ENCODE measurements at places on chromosomes 3 and 15.

GRCh38 chr3:177427540-177427939 is 230.3 kb upstream of the TBL1XR1 start:
- DNase-seq, result no peak

DNA sequence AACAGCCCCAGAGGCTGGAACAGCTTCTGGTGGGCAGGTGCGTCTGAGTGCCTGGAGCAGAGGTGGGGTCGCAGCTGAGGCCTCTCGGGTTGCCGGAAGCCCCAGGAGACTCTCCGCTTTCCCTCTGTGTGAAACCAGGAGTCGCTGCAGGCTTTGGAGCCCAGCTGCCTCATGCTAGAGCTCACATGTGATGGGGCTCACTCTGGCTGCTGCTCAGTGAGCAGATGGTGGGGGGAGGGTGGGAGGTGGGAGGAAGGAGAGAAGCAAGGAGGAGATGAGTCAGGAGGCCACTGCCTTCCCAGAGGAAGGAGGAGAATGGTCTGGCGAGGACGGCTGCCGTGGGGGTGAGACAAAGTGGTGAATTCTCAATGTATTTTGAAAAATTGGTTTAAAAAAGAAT is 290.1 kb upstream of the CHRNA7 start:
- DNase-seq, result no peak

GRCh38 chr15:88828791-88829190 is 25.6 kb downstream of the ACAN start:
- DNase-seq, result no peak

DNA sequence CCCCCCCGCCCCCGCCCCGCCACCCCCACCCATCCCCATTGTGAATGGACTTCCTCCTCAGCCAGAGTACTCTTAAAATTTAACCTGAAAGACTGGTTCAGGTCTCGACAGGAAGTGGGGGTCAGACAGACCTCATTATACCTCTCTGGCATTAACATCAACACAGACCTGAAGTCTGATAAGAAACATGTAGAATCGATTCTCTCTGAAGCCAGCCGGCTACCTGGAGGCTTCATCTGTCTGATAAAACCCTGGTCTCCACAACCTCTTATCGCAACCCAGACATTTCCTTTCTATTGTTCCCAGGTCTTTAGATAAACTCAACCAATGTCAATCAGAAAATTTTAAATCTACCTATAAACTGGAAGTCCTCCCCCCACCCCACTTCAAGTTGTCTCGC is 42.6 kb downstream of the SLCO2A1 start:
- no peak for DNase-seq

GRCh38 chr3:115760716-115761115 is 137.4 kb downstream of the GAP43 start:
- DNase-seq, result no peak

GRCh38 chr3:167653760-167654159 is at the start of gene WDR49:
WDR49 (minus strand) TSS chr3:167653942; CDS start chr3:167653425, 517 bp downstream.
- DNase-seq, result no peak

GRCh38 chr3:141094790-141095545 is 43.8 kb downstream of the SPSB4 start:
- no peak for DNase-seq

- DNase-seq, result no peak
Observed at GRCh38 chr3:39638301-39638700, 170.8 kb downstream of the MOBP start.

GRCh38 chr3:129416415-129416814 is 12.0 kb downstream of the EFCAB12 start:
- DNase-seq, result no peak

- no peak for DNase-seq
Observed at GRCh38 chr3:131360191-131360755, 21.3 kb upstream of the NUDT16 start.

Data from Panc1 (cell line).